ENCODE measurements at places on chromosomes 5 and 9. TPM values are rescaled to one million over a fixed set of nuclear protein-coding genes. Genes with fewer than 3 reads are reported as not detected.

CXCL14 gene
- not detected for total RNA-seq

GNG10 gene
- total RNA-seq: 35.4 TPM

DNA sequence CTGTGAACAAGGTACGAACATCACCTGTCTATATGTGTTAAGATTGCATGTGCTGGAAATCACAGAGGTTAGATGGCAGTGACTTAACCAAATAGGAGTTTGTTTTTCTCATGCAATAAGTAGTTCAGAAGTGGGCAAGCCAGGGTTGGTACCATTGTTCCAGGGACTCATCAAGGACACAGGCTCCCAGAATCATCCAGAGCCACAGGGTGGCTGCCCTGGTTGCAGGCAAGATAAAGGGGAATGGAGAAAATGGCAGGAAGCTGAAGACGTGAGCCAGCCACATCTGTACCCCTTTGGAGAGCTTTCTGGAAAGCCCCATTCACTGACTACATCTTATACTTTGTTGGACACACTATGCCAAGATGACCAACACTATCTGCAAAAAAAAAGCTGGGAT is 126.0 kb upstream of the IL12B start:
- DNase-seq: no peak

DNA sequence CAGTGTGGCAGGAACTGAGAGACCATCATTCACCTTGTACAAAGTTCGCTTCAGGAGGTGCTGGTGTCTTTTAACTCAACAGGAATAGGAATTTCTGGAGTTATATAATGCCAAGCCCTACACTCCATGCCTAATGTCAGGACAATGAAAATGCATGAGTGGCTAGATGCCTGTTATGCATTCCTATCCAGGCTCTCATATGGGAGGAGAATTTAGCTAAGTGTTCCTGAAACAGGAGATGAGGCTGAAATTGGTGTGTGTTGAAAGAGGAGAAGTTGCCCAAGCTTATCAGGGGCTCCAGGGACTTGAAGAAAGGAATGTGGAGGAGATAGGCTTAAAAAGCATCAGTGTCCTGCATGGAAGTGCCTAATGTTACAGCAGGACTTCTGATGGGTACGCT is 26.8 kb upstream of the PRUNE2 start:
- DNase-seq: no peak

- no peak for DNase-seq
These were observed 89.8 kb downstream of the PIK3R1 start for GRCh38 chr5:68305223-68305870.

Measured in activated T-helper 1 cell treated with anti-CD3 and anti-CD28 coated beads, Interleukin-12 subunit alpha, Interleukin-12 subunit beta, Interleukin-2, Interleukin-4 antibody, amounts not matched to agents 30 ng/mL and 10 ng/mL and 1 ng/mL, durations not matched to agents 14 hours and 24 hours and 36 hours (primary cell).